ENCODE measurements at places on chromosomes 13 and 19.

- DNase-seq, result no peak
Measured at GRCh38 chr19:20879501-20879900, 43.5 kb upstream of the ZNF85 start.

- DNase-seq, result no peak
Measured at GRCh38 chr13:36549126-36549702, 116.9 kb downstream of the CCNA1 start.

DNA sequence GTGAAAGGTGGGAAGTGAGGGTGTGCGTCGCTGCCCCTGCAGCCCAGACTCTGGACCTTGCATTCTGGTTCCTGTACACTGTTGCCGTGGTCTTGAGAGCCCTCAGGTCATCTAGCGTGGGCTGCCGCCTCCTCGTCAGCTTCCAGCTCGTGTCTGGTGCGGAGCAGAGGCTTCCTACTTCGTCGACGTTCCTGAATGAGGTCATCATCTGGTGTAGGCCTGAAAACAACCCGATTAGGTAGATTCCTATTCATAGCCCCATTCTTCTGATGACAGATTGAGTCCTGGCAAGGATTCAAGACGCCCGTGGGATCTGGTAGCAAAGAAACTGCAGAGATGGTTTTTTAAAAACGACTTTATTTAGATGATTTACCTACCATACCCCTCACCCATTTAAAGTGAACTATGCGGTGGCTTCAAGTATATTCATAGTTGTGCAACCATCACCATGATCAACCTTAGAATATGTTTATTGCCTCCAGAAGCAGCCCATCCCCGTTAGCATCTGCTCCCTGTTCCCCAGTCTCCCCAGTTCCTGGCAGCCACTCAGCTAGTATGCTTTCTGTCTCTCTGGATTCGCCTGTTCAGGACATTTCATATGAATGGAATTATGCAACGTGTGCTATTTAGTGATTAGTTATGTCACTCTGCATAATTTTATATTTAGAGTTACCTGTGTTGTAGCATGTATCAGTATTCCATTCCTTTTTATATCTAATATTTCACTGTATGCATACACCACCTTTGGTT lies 13.8 kb downstream of the NAXD start:
- no peak for DNase-seq

DNA sequence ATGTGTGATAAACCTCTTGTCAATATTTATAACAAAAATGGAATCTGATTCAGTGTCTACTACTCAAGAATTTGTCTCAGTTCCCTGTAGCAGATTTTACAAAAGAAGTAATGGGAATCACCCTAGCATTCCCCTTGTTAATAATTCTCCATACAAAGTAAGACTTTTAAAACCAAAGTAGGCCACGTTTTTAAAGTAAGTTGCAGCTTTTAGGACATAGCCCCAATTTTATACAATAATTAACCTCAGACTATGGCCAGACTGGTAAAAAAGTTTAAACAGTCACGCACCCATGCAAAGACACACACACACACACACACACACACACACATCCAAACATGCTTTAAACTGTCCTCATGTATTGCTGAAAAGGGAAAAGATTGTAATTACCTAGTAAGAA lies 589.9 kb downstream of the PCDH9 start:
- no peak for DNase-seq

DNA sequence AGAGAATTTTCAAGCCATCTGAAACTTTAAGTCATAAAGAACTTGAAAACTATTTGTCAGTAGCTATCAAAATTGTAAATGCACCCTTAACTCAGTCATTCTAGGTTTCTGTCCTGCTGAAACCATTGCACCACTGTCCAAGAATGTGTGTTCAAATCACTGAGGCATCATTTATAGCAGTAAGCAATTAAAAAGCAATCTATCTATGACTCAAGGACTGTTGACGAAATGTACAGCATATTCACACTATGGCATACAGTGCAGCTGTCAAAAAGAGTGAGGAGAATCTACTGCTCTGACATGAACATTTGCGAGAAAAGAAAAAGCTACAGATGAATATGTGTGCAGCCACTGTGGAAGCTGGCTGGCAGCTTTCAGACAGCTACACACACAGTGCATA lies 71.2 kb downstream of the ING1 start:
- no peak for DNase-seq

DNA sequence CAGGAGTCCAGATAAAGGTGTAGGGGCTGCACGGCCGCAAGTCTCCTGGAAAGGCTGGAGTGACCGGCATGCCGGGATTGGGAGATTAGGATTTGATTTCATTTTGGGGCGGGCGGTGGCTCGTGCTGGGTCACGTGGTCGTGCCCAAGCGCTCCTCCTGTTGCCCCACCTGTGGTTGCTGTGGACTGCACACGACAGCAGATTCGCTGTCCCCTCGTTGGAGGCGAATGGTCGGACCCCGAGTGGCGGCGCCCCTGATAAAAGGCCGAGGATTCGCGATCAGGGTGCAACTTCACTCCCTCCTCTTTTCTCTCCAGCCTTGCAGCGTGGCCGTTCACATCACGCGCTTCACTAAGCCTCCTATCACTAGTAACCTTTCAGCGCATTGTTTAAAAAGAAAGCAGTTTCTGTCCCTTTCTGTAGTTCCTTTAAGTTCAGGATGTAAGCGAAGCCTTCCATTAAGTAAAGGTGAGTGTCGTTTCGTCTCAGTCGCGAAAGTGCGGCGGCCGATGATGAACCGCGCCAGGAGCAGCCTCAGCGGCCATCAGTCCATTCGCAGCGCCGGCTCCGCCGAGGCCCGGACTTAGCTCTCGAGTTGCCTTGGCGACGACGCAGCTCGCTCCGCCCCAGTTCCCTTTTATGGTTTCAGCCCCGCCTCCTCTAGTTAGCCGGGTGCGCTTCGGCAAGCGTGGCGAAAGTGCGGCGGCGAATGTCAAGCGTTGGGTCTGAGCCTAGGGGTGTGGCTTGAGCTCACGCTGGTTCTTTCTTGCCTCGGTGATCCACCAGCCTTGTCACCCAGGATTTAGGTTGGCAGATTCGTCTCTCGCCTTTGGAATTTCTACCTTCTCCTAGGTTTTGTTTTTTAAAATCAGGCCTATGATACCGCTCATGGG lies 1.7 kb upstream of the PPP1R37 start:
- DNase-seq, result peak; percentile 99

DNA sequence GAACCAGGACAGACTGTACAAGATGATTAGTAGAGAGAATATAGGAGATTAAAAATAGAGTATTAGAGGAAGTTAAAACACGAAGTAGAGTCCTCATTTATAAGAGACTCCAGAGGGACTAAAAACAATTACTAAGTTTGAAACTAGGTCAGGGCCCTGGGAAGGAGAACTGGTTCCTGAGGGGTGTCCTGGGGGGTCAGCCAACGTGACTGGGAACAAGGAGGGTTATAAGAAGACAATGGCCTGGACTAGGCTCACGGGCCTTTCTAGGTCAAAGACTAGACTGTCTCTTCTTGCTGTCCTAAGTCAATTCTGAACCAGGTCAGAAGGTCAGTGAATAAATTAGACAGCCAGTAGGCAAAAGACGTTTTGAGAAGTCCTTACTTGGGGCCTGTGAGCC lies 165.3 kb downstream of the IER2 start:
- DNase-seq, result peak; percentile 66

DNA sequence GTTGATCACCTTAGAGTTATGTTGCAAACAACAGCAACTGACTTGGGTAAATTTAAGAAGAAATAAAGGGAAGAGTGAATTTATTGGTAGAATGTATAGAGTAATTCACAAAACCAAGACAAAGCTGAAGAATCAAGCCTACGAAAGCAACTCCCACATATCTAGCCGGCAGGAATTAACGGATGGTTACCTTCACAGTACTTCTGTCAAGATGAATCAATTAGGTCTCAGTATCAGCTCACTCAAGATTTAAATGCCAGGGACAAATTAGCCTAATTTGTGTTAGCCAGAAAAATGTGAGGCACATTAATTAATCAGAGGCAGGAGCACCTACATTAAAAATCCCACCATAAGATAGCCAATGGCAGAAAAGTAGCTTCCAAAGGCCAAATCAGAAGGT lies 10.7 kb downstream of the KPNA3 start:
- no peak for DNase-seq

- no peak for DNase-seq
Measured at GRCh38 chr19:5364674-5365073, 24.1 kb upstream of the PTPRS start.

DNA sequence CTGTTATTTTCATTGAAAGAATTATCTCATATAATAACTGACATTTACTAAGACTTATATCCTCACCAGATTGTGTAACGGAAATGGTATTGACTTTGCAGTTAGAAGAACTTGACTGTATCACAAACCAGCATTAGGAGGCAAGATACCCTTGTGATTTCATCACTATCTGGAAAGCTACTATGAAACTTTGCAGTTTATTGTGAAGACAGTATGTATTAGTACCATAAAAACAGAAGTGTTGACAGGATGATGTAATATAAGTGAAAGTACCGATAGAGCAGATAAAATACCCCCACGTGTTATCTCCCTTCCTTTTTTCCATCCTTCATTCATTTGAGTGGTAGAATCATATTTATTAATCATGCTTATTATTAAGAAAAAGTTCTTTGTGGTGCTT lies 365.7 kb upstream of the KLHL1 start:
- DNase-seq, result no peak

DNA sequence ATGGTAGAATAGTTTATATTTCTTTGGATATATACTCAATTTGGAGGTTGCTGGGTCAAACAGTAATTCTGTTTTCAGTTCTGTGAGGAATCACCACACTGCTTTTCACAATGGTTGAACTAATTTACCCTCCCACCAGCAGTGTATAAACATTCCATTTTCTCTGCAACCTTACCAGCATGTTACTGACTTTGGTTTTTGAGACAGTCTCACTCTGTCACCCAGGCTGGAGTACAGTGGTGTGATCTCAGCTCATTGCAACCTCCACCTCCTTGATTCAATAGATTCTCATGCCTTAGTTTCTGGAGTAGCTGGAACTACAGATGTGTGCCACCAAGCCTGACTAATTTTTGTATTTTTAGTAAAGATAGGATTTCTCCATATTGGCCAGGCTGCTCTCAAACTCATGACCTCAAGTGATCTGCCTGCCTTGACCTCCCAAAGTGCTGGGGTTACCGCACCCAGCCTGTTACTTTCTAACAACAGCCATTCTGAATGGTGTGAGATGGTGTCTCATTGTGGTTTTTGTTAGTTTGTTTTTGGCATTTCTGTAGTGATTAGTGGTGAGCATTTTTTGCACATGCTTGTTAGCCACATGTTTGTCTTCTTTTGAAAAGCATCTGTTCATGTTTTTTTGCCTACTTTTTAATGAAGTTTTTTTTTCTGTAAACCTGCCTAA lies 12.5 kb downstream of the ZNF714 start:
- no peak for DNase-seq

DNA sequence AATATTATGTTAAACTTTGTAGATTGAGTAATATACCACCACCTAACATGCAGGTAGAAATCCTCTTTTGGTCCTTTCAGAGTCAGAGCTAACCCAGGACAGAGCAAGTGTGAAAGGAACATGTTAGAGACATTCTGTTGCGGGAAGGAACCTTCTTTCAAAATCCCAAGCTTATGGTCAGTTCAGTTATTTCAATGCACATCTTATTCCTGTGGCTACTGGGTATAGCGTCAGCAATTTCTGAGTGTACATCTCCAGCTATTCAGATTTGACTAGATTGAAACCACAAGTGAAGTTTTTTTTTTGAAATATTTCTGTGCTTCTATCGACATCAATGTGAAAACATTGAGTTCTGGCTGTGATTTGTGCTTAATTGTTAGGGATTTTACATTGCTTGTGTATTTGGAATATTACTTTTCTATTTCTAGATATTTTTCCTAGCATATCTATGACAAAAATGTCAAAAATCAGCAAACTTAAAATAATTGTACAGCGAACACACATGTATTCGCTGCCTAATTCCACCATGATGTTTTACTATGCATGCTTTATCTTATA lies 165.3 kb downstream of the LMO7 start:
- no peak for DNase-seq

DNA sequence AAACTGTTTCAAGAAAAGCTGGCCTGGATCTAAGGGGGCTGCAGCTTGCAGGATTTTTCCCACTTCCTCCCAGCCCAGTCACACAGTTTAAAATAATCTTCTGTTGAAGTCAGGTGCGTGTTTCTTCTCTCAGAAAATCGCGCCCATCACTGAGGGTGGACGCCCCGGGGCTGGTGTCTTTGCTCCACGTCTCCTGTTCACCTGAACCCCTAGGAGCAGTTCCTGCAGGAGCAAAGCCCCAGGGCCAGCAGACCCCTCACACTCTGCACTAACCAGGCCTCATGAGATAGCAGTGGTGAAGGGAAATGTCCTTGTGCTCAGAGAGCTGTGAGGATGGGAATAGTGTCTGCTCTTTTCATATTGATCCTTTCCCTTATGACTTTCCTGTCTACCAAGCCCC lies 920 bp upstream of the SIGLEC7 start:
- no peak for DNase-seq

DNA sequence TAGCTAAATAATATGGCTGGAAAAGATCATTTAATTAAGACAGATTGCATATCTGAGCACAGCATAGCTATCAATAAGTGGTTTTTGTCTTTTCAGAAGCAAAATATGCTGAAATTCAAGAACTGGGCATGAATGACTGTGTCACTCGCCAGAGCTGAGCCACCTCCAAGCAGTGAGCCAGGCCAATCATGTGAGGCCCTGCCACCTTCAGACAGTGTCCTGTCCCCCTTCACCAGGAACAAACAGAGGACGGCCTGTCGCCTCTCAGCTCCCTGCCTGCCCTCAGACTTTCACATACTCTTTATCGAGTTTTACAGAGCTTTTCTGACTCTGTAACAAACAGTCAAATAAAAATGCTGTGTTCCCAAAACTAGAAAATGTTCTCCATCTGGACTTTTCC lies 171.0 kb upstream of the TSC22D1 start:
- no peak for DNase-seq

GRCh38 chr13:99165753-99166587 lies 34.7 kb upstream of the UBAC2 start:
- no peak for DNase-seq

- DNase-seq, result no peak
Measured at GRCh38 chr19:41328157-41328841, 18.3 kb downstream of the CCDC97 start.

DNA sequence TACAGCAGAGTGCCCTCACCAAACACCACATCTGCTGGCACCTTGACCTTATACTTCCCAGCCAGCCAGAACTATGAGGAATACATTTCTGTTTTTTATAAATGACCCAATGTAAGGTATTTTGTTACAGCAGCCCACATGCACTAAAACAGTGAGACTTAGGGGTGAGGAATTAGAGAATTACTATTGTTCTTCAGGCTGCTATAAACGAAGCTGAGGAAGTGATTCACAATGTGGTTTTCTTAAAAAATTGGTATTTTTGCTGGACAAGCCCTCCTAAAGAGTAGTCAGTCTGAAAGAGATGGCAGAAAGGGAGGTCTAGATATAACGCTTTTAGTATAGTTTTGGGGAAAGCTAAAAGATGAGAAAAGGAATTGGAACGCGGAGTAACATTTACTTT lies 101.0 kb downstream of the SLITRK6 start:
- no peak for DNase-seq

- DNase-seq, result no peak
Measured at GRCh38 chr13:21106089-21106488, 44.7 kb upstream of the LATS2 start.

DNA sequence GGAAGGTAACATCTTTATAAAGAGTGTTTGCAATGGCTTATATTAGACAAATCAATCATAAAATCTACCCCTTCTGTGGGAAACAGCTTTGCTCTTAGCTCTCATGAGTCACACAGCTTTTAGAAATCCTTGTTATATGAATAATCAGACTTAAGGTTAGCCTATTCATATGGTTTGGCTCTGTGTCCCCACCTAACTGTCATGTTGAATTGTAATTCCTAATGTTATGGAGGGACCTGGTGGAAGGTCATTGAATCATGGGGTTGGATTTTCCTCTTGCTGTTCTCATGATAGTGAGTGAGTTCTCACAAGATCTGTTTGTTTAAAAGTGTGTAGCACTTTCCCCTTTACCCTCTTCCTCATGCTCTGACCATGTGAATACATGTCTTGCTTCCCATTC lies 704.2 kb upstream of the KLHL1 start:
- no peak for DNase-seq

All from pons (tissue), 1 donor.